ENCODE measurements at places on chromosomes 6 and 20.

DNA sequence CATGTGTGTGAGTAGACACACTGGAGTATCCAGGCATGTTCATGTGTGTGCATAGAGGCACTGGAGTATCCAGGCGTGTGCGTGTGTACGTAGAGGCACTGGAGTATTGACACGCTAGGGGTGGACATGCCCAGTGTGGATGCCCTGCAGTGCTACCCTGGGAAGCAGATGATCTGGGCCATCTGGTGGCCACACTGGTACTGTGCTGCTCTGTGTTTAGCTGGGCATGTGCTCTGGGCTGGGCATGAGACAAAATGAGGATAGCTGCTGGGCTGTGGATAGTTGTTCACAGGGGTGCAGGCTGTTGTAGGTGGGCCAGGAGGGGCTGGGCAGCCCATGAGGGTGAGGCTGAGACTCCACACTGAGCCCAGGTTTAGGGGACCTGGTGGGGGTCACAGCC lies 24.0 kb upstream of the NPBWR2 start:
- DNase-seq: no peak

DNA sequence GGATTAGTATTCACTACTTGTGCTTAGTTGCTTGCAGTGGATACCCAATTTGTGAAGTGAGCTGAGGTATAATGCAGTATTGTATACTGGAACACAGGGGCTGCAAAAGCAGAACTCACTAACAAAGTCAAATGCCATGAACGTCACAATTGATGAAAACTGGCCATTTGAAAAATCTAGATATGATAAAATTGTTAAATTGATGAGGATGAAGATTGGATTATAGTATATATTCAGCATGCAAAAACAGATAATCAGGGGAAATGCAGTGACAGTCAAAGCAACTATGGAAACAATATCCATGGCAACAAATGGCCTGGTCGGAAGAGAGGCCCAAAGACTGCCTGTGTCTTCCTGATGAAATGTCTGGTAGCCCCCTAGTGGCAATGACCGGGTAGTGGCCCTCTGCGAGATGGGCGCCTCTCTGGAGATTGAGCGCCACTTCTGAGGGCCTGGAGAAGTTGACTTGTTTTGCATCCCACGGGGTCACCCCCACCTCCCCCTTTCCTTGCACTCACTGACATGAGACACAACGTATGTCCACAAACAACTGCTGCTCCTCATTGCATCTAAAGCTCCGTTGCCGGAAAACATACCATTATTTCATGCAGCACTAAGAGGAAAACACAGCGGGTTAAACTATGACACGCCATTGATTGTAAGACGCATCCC lies 43.6 kb downstream of the C6orf15 start:
- DNase-seq: peak; percentile 42

DNA sequence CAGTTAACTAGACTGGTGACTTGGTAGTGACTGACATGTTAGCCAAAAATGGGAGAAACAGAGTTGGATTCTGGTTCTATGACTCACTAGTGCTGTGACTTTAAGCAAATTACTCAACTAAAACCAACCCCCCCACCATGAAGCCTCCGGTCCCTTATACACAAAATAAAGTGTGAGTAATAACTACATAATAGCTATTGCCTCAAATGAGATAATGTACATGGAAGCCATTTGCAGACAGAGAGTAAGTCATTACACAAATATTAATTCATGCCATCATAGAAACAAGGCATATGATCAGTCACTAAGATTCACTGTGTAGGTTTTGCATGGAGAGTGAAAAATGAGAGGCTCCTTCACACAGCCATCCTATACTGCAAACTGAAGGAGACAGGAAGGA lies 111.9 kb downstream of the HIVEP2 start:
- no peak for DNase-seq

GRCh38 chr20:18719426-18719825 lies 94.2 kb upstream of the SCP2D1 start:
- DNase-seq: no peak

DNA sequence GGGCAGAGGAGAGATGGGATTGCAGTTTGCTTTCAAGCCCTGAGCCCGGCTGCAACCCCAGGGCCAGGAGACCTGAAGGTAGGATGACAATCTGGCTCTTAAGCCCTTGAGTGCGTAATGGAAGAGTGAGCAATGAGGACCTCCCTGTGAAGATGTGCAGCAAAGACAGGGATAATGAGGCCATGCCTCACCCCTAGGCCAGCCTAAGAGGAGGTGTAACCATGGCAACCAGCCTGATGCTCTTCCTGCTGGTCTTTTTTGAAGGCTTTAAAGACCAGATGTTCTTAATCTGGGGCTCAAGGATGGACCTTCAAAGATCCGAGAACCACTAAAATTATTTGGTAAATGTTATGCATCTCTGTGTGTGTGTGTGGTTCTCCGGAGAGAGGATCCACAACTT lies 8.2 kb downstream of the ARHGAP40 start:
- no peak for DNase-seq

- no peak for DNase-seq
These were observed 2.1 kb upstream of the ECHDC1 start for GRCh38 chr6:127345521-127345920.

DNA sequence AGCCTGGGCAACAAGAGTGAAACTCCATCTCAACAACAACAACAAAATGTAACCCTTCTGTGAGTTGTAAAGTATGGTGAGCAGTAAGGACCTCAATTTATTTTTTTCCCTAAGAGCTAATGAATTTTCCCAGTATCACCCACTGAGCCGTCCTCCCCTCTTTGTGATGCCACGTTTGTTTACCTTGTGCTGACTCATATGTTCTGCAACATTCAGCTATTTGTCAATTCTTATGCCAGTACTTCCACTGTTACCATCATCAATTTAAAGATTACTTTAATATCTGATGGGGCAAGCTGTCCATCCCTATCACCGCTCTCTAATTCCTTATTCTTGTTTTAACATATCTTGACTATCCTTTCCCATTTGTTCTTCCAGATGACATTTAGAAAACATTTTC lies 37.5 kb downstream of the MAK start:
- no peak for DNase-seq

DNA sequence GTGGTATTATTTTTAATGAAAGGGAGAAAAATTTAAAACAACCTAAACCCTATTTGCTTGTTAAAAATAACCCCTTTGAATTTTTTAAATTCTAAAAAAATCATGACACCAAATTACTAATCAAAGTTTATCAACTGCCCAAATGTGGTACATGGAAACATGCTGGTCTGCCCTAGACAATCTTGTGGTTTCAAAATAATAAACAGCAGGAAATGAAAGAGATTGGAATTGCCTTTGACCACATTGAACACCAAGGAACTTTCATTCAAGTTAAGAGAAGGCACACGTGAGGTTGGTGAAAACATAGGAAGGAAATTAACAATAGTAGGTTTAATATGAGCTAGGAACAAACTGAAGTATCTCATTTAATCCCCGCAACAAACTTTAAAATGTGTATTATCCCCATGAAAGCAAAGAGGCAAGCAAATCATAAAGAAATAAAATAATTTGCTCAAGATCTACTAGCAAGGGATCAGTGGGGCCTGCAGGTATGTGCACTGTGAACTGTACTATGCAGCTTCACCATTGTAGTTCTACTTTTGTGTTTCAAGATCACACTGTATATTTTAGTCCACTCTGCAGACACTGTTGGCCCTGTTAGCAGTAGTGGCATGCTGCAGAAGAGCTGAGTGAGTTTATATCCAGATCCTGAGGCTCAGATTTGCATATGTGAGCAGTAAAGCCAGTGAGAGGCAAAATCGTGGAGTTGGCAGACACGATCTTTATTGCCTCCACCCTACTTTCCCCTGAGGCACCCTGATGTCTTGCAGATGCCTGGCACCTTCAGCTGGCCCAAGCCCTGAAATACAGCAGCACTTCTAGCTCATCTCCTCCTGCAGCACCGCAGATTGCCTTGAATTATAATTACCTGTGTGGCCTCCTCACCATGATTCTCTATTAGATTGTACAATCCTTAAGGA lies 157.8 kb upstream of the TENT5A start:
- no peak for DNase-seq

- DNase-seq: peak; percentile 85
These were observed at the start of gene RNF5 for GRCh38 chr6:32177788-32178546. RNF5 (plus strand) TSS chr6:32178405; CDS start chr6:32178512, 107 bp downstream.

DNA sequence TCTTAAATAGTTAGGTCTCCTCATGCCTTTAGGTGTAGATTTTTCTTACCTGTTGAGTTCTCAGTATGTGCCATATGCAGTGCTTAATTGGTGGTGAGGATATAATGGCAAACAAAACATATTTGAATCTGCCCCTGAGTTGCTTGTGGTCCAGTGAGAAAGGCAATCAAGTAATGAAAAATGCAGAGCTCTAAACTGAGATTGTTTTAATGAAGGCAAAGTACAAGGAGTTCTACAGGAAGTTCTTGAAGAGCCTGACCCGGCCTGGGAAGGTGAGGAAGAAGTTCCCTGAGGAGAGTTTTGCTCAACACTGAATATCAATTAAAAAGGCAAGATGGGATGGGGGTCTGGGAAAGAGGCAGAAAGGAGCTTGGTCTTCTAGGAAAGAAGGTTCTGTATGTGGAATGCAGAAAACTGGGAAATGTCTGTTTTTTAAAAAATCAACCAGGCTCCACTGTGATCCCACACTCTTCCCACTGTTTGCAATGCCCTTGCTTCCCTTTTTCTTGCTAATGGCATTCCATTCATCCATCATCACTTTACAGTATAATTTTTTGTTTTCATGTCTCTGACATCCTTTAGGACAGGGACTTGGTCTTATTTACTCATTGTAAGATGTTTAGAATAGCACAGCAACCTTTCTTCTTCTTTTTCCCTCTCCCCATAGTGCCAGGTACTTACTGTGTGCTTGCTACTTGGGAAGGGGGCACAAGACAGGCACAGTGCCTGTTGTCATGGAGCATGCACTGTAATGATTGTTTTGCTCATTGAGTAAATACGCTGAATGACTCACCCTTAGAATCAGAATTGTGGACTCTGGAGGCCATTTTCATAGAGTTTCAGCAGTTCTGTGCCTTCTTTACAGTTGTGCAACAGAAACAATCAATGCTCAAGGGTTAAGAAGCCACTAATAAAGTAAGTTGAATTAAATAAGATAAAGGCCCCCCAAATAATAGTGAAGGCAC lies 64.3 kb downstream of the ANKS1A start:
- no peak for DNase-seq

- DNase-seq: no peak
These were observed 242.1 kb downstream of the DLL1 start for GRCh38 chr6:170048615-170049256.

DNA sequence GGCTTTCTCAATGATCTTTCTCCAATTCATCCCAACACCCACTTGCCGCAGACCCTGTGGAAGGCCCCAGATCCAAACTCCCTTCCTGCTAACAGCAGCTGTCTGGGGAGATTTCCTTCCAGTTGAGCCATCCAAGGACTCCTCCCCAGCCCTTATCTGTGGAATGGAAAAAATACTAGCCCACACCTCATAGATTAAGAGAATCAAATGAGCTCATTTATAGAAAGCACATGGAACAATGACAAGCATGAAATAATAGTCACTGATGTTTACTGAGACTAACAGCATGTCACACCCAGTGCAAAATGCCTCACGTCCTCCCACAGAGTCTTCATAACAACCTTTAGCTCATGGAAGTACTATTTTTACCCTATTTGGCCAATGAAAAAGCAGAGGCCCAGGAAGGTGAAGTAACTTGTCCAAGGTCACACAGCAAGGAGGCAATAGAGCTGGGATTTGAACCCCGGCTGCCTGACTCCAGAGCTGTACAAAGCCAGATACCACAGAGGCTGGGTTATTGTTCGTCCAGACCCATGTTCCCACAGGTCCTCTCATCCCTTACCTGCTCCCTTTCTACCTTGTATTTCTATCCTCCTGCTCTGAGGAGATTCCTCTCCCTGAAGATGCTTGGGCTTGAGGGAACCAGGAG lies 23.4 kb upstream of the PTGIS start:
- no peak for DNase-seq

DNA sequence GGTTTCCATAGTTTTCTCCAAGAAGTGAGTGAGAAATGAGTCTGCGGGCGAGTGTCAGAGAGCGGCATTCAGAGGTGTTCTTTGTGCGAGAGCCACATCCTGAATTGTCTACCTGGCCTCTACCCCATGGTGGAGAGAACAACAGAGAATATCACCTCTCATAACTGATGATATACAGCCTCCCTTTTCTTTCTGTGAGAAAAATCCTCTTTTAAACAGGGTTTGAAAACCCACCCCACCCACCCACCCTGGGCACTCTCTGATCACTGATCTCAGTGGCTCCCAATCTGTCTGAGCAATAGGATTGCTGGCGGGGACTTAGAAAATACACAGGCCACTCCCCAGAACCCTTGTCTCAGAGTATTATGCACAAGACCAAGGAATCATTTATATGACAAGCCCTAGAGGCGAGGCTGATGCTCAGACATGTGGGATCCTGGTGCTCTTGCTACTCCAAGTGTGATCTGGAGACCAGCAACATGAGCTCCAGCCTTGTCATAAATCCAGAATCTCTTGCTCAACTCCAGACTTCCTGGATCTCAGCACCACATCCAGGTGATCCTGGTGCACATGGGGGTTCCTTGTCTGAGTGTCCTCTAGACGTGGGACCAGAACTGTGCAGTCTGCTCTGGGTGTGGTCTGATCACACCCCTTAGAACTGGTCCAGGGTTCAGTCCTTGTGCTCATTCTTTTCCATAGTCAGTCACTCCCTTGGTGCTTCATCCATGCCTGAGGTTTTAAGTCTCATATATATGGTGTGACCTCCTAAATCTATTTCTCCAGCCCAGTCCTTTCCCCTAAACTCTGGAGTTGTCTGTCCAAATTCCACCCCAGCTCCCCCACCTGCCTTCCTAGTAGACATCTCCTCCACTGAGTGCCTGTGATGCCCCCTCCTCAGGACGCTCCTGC lies 5.3 kb downstream of the HLA-B start:
- no peak for DNase-seq

DNA sequence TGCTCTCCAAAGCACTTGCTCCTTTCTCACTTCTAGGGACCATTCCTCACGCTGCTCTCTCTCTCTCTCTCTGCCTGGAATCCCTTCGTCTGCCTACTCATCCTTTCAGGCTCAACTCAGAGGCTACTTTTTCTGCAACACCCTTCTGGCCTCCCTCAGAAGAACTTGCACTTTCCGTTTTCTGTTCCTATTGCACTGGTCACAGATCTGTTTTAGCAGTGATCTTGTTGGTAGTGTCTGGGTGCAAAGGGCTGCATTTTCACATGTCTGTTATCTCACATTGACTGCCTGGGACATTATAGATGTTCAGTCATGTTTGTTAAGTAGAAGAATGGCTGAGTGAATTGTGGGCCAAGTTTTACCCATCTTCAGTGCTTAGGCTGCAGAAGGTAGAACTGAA lies 63.5 kb downstream of the RIN2 start:
- DNase-seq: no peak

- no peak for DNase-seq
These were observed 14.0 kb downstream of the SGK1 start for GRCh38 chr6:134303891-134304290.
